ENCODE measurements at places on chromosomes 2 and 18.

GRCh38 chr2:27211241-27211942 lies 449 bp upstream of the ATRAID start:
- DNase-seq: no peak

DNA sequence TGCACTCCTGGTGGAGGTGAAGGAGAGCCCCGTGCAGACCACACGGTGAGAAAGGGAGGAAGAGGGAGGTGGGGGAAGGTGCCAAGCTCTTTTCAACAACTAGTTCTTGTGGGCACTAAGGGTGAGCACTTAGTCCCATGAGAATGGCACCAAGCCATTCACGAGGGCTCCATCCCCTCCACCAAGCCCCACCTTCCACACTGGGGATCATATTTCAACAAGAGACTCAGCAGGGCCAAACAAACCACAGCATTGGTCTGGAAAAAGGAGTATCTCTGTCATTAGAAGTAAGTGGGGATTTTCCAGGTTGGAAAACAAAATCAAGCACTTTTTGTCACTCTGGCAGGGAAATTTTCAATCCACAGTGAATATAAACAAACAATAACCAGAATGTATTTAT lies 38.4 kb downstream of the ZAP70 start:
- DNase-seq: no peak

- DNase-seq: no peak
Observed at GRCh38 chr2:176657393-176657792, 388.2 kb downstream of the MTX2 start.

- DNase-seq: no peak
Observed at GRCh38 chr2:6881046-6881445, 3.5 kb downstream of the RSAD2 start.

DNA sequence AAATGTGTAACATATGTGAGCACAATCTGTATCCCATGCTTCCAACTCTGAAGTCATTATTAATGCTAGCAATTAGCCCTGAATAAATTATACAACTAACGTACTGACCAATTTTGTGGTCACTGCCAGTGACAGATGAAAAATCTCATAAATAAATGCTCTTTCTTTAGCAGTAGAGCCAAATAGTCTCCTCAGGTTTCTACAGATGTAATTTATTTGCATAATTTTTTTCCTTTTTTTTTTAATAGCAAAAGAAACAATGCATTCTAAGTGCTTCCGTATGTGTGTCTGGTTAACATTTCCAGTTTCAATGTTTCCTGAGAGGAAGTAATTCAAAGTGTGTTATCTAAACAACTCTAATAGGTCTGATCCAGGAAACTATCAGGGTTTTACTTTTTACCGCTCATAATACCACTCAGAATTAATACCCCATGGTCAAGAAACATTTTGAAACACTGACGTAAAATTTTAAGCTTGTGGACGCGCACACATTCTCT lies 108.4 kb downstream of the MEP1B start:
- DNase-seq: no peak

DNA sequence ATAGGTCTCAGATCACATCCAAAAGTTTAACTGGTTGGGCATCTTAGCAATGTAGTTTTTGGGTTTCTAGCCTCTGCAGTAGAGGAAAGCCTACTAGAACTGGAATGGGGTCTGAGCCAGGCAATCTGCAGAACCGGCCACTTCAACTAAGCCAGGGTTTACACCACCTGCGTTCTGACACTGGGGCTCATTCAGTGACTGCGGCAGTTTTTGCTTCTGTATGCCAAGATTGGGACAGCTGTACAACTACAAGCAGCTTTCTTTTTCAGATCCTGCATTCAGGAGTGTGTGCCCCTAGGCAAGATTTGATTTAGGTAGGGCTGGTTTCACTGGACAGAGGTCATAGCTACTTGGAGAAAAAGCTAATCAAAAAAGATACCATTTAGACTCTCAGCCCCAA lies 43.7 kb upstream of the IGFBP5 start:
- no peak for DNase-seq

DNA sequence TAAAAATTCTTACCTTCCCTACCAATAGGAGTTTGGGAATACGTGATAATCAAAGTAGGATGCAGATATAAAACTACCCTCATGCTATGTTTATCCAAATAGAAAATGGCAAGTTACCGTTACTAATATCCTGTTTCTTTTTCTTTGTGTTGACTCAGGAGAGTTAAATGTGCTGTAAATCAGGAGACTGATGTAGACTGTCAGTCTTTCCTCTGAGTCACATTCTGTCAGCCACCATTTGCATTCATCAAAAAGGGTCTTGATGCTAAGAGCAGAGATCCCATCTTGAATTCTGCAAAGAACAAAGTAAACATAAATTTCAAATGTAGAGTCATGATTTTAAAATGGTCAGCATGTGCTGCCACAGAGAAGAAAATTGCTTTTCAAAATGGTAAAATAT lies 712.8 kb downstream of the SOCS6 start:
- no peak for DNase-seq

GRCh38 chr18:48172226-48173006 lies 236.8 kb downstream of the ZBTB7C start:
- no peak for DNase-seq

- DNase-seq: no peak
Observed at GRCh38 chr2:10478298-10478625, 30.1 kb upstream of the ODC1 start.

DNA sequence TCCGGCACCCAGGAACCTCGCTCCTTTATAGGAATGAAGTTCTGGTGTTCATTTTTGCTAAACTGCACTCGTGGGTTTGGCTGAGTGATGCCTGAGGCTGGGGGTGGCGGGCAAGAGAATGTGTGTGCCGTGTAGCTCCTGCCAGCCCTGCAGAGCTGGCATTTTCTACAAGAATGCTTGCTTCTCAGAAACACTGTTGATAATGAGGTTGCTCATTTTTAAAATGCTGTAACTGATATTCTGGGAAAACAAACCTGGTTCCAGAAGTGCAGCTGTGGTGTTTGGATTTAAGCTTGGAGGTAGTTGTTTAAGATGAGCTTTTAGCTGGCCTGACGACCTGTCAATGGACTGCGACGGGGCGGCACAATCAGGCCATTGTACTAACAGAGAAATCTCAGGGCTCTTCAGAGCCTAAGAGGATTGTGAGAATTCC lies 511.9 kb upstream of the TNP1 start:
- DNase-seq: no peak

GRCh38 chr2:46365913-46366667 lies 68.9 kb downstream of the EPAS1 start:
- DNase-seq: no peak

- DNase-seq: no peak
Observed at GRCh38 chr2:10529611-10530010, 81.5 kb upstream of the ODC1 start.

Measured in T-helper 9 cell (primary cell).